H7 (cell line): ENCODE measurements at places on chromosomes 7 and 10. TPM values are rescaled to one million over a fixed set of nuclear protein-coding genes. Genes with fewer than 3 reads are reported as not detected.

- no peak for DNase-seq
These were observed 172.9 kb upstream of the SEMA3E start for GRCh38 chr7:83821866-83822265.

DNA sequence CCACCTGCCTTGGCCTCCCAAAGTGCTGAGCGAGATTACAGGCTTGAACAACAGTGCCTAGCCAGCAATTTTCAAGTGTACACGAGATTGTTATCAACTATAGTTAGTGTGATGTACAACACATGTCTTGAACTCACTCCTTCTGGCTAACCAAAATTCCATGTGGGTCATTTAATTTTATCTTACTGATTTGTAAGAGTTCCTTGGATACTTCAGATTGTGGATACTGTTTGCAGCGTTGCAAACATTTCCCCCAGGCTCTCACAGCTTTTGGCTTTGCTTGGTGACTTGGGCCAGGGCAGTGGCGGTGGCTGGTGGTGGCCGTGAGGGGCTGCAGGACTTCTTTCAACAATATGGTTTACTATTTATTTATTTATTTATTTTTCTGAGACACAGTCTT is 8.5 kb upstream of the TMEM270 start:
- DNase-seq: peak; percentile 26

GRCh38 chr7:154827007-154827406 is 175.9 kb downstream of the PAXIP1 start:
- DNase-seq: no peak

- peak; percentile 86 for DNase-seq
These were observed 3.1 kb upstream of the ELFN1 start for GRCh38 chr7:1666823-1667565.

The ELOVL3 gene
- 0.14 TPM in 1 of 2 replicates, not detected in the other for total RNA-seq

The ADRB1 gene
- total RNA-seq: 0.24 TPM in 1 of 2 replicates, not detected in the other
